ENCODE measurements at places on chromosomes 3 and 15.

- no peak for DNase-seq
Observed at GRCh38 chr3:106813742-106814141, 563.5 kb upstream of the CCDC54 start.

DNA sequence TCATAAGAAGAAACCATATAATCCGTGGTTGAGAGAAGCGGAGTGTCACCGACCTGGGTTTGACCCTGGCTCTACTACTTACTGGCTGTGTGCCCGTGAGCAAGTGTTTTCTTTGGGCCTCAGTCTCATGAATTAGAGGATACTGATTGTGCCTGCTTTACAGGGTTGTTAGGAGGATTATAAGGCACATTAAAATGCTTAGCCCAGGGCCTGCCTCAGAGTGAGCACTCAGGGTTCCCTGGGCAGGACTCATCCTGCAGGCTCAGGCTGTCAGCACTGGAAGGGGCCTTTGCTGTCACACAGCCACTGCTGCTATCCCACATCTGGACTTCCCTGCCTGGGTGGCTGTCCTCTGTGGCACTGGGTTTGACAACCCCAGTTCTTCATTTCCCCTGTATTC lies 4.7 kb downstream of the PLA2G4F start:
- DNase-seq, result no peak

DNA sequence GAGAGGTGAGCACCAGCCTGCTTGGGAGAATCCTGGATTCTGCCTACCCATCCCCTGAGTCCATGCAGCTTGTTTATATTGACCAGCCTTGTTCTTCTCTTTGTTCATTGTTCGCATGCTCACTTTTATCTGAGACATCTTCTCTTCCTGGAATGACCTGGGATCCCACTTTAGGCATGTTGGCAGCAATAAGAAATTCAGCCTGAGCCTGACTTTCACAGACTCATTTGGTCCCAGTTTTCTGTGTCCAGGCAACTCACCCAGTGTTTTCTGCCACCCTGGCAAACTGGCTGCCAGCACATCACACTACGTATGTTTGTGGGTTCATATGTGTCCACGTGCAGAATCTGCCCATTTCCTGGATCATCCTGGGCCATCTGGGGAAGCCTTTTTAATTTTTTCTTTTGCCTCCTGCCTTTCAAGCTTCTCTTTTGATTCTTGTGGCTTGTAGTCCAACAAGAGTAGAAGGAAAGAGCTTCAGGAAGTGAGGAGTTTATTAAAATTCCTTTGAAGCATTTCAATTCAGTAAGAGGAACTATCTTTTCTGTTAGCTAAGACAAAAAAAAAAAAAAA lies 199.9 kb downstream of the FNDC3B start:
- no peak for DNase-seq

- DNase-seq, result no peak
Observed at GRCh38 chr3:9110316-9110715, 139.1 kb downstream of the SRGAP3 start.

DNA sequence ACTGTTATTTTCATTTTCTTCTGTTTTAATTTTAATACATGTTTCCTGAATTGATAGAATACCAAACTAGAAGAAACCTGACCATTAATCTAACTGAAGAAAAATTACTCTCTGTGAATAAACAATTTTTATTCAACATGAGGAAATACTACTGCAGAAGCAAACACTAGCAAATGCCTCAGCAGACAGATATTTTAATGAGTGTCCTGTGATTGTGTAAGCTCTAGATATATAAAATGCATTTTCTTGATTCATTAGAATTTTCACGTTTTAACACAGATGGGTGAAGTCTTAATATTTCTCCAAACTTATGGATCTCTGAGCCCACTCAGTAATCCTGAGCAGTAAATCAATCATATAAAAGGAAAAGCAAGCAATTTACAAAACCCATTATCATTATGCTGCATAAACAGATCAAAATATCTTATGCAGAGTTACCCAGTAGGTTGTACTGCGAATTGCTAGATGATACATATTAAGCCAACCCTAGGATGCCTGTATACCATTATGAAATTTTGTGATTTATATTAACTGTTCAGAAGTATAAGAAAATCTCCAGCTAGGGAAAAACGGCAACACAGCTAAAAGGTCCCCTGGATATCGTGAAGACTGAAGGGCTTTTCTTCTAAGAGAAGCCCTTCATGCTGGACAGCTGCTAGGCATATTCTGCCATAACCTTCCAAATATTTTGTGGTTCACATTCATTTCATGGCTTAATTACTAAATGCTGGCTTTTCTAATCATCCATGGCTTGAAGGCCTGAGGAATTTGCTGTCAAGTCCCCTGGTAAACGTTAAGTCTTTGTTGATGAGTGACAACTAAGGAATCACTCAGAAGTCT lies 157.7 kb upstream of the TGFBR2 start:
- no peak for DNase-seq

DNA sequence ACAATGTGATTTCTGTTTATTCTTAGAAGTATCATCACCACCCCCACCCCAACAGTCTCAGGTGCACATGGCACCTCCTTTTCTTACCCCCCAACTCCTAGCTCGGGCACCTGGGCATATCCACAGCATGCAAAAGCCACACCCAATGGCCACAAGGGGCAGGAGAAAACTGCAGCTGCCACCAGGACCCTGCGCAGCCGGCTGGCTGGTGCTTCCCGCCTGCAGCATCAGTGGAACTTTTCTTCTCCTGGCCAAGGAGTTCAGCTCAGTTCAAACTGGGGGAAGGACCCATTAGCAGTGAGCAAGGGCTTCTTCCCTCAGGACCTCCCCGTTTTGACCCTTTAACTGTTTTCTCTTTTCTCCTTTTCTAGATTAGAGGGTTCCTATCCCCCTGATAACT lies 44.8 kb downstream of the TM4SF18 start:
- no peak for DNase-seq

GRCh38 chr15:64842986-64843561 lies 1.4 kb downstream of the PLEKHO2 start:
- no peak for DNase-seq

GRCh38 chr3:171831936-171832335 lies 11.2 kb upstream of the TMEM212 start:
- no peak for DNase-seq

GRCh38 chr3:136749091-136749490 lies 3.1 kb downstream of the STAG1 start:
- no peak for DNase-seq

DNA sequence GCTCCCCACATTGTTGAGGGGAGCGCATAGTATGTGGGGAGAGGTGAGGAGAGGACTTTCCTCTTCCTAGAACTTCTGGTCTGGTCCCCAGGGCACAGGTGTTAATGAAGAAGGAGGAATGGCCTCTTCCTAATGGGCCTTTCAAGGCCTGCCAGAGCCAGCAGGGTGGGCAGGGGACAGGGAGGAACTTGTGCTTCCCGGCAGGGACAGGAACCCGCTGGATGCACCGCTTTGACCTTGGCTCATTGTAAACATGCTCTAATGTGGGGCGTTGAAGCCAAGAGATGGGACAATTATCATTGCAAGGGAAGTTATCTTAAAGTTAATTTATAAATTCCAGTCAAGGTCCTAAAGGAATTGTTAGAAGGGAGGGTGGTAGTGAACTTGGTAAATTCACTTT lies 21.0 kb upstream of the CHRNB4 start:
- DNase-seq, result no peak

- DNase-seq, result no peak
Observed at GRCh38 chr3:181635141-181635540, 76.6 kb upstream of the SOX2 start.

DNA sequence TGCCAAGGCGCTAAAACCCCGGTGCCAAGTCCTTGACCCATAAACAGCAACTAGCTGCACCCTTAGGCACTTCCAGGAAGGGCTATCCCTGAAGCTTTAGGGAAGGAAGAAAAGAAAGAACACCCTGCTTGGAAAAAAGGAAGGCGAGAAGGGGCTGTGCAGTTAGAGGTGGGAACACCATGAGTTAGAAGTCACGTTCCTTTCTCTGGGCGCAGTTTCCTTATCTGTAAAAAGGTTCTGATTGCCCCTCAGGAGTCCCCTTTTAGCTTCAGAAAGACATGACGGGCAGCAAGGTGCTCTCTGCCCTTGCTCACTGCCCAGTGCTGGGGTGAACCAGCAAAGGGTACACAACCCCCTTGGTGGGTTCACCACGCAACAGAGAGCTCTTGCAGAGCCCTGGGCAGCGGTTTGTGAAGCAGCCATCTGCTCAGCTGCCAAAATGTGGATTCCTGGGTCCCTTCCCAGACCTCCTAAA lies 798 bp downstream of the GCHFR start:
- no peak for DNase-seq

GRCh38 chr3:65924762-65925161 lies 114.0 kb downstream of the MAGI1 start:
- DNase-seq, result no peak

GRCh38 chr3:32963871-32964270 lies 12.4 kb downstream of the CCR4 start:
- no peak for DNase-seq

GRCh38 chr3:193852901-193853300 lies 259.9 kb downstream of the OPA1 start:
- DNase-seq, result no peak

- DNase-seq, result no peak
Observed at GRCh38 chr15:80494351-80494751, 90.2 kb downstream of the ARNT2 start.

GRCh38 chr3:13403847-13404246 lies 16.3 kb downstream of the NUP210 start:
- no peak for DNase-seq

Measured in stimulated activated naive B cell treated with anti-CD40 and anti-IgM and Interleukin-4, amounts not matched to agents 10 μg/mL and 1 μg/mL and 100 μg/mL, for 72 hours (primary cell).